Stimulated activated CD8-positive, alpha-beta memory T cell treated with anti-CD3 and anti-CD28 coated beads, Interleukin-7, amount 100 ng/mL, for 24 hours (primary cell): ENCODE measurements at places on chromosomes 6 and 20.

DNA sequence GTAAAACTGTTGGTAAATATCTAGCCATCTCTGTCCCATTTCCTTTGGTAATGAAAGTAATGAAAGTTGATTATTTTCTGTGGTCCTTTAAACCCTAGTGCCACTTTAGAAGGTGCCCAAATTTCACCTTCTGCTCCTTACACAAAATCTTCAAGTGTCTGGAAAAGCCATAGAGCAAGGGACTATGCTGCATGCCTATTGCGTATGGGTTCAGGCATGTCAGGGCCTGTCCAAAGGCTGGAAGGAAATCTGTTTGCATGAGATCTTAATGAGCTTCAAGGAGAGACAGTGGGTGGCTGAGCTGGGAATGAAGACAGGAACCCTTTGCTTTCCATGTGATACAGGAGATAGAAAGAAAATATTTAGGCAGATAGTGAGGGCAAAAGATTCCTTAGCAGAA is 66.6 kb upstream of the CCN6 start:
- DNase-seq = no peak

DNA sequence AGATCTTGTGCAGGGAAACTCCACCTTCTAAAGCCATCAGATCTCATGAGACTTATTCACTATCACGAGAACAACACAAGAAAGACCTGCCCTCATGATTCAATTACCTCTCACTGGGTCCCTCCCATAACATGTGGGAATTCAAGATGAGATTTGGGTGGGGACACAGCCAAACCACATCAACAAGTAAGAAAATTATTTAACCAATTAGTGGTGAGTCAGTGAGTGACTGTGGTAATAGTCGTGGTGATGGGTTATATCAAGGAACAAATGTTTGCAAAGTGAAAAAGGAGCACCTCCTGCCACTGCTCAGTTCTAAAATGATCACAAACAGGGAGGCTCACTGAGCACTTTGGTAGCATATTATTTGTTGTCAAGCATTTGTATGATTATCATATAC is 20.6 kb downstream of the EPM2A start:
- DNase-seq = no peak

DNA sequence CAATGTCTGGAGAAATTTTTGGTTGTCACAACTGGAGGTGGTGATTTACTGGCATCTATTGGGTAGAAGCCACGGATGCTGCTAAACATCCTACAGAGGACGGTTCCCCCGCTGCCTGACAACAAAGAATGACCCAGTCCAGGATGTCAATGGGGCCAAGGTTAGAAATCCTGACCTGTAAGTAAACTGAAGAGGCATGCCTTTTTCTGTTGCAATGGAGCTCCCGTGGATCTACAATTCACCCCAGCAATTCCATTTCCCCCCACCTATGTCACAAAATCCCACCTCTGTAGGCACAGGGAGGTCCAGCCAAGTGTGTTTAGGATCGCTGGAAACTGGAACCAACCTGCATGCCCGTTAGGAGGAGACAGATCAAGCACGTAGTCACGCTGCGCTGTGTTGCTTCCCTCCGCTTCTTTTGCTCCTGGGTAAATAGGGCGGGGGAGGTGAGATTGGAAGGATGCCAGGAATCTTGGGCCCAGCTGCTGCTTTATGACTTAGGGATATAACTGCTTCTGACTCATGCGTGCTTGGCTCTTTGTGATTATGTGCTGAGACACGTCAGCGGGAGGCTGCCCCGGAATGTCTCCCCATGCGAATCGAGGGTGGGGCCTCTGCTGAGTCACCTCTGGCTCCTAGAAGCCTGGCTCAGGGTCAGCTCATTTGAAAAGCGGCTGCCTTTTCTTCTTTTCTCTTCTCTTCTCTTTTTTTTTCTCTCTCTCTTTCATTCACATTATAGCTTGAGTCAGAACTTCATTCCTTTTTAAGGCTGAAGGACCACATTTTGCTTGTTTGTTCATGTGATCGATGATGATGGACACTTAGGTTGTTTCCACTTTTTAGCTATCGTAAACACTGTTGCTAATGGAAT is 12.4 kb upstream of the PEDS1 start:
- DNase-seq = peak; percentile 54

GRCh38 chr20:47351643-47352331 is 4.7 kb downstream of the ZMYND8 start:
- DNase-seq = no peak

GRCh38 chr6:103769431-103769830 is 1090.3 kb downstream of the HACE1 start:
- no peak for DNase-seq

- DNase-seq = no peak
Measured at GRCh38 chr6:9007027-9007426, 571.7 kb upstream of the SLC35B3 start.

DNA sequence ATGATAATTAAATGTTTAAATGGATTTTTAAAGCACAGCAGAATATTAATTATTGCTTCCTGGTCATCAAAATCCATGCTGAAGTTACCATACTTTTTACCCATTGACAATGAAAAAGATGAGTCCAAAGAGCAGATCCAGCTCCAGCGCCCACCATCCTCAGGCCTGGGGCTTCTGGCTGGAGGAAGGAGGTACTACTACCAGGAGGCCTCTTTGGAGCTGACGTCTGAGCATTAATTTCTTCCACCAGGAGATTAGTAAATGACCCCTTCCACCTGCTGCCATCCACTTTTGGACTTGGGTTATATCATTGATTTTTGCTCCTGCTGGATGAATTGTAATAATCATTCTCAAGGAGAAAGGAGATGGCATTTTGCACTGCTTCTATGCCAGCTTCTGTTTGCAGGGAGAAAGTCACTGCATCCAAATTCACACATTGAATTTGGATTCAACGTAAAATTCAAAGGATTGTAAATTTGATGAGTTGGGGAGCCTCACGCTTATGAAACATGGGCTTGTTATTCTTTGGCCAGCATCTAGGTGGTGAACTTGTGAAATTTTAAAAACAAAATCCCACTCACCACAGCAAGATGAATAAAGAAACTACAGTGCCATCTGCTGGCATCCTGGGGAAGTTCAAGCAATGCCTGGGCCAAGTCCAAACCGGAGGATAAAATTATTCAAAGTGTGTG is 121.8 kb downstream of the SASH1 start:
- DNase-seq = peak; percentile 16

- no peak for DNase-seq
Measured at GRCh38 chr6:44115866-44116265, 11.4 kb downstream of the MRPL14 start.

DNA sequence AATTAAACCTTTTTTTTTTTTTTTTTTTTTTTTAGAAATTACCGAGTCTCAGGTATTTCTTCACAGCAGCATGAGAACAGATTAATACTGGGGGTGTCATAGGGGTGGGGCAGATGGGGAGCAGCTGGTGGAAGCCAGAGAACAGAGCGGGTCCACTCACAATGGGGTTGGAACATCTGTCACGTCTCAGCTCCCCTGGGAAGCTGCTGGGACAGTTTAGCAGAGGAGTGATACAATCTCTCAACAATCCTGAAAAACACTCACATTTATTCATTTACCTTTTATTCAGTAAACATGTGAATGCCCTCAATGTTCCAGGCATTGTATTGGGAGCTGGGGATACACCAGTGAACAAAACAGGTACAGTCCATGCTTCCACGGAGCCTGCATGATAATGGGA is 162.2 kb downstream of the SMOC2 start:
- no peak for DNase-seq

DNA sequence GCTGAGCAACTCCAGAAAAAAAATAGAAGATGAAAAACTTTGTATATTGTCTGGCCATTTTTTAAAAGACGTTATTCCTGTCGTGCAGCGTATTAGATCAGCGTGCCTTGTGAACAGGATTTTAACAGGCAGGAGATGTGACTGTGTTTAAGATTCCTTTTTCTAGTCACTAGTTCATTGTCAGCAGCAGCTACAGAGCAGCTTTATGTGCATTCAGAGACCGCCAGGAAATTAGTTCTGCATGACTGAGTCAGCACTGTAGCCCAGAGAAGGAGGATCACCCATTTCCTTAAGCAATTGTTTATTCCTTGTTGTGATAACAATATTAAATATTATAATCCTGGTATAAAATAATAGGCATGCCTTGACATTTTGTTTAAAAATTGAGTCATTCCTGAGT is 75.4 kb upstream of the ADGRB3 start:
- no peak for DNase-seq

- DNase-seq = no peak
Measured at GRCh38 chr6:156925026-156925425, 147.8 kb downstream of the ARID1B start.

GRCh38 chr6:167866642-167867041 is 39.9 kb downstream of the AFDN start:
- no peak for DNase-seq

DNA sequence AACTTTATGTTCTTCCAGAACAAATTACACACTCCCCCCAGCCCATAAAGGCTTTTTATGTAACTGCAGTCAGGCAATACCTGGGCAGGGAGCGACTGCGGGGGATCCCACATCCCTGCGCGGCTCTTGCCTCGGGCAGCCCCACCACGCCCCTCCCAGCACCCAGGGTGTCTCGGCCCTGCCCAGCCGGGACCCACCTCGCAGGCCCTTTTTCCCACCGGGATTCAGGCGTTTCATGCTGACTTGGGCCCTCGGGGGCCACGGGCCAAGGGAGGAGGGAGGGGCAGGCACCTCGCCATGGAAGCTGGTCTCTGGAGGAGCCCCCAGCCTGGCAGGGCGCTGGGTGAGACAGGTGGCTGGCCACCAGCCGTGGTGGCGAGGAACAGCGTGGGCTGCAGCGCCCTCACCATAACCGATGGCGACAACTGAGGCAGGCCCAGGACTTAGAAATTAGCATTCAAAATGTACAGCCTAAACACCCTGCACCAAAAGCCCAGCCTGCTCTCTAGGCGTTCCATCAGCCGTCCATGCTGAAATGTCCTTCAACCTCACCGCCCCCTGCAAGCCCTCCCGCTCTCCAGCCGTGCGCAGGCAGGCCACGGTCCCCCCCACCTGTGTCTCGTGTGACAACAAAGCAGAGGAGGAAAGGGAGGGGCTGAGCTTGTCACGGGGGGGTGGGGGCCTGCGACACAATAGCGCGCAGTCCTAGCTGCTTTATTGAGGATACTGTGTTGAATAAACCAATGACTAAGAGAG is 15.1 kb upstream of the FOXC1 start:
- no peak for DNase-seq

DNA sequence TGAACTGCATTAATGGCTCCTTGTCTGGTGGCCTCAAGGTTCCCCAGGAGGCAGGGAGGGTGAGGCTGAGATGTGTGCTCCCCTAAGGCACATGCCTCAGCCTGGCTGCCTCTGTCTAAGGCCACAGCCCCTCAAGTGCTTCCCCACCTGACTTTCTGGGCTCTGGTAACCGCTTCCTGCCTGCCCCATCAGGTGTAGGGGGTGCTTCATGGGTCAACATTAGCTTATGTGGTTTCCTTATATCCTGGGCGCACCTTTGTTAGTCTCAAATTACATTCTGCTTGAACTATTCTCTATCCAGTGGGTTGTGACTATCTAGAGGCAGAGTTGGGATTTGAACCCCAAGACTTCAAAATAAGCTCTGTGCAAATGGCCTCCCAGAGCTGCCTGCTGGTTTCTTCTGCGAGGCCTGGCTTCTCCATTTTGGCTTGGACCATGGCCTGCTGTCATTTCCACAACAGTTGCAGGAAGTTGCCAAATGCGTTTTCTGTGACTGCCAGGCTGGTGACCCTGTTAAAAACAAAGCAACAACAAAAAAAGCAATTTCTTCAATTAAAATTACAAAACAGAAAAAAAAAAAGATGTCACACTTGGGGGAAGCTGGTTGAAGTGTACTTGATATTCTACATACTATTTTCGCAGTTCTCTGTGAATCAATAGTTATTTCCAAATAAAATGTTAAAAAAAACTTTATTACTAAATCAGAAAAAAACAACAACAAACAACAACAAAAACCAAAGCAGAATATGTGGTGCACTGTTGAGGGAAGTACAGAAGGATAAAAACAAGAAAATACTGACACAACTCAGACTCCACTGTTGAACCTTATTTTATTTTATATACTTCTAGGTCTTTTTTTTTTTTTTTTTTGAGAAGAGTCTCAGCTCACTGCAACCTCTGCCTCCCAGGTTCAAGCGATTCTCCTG is 20.0 kb upstream of the ZNFX1 start:
- no peak for DNase-seq

DNA sequence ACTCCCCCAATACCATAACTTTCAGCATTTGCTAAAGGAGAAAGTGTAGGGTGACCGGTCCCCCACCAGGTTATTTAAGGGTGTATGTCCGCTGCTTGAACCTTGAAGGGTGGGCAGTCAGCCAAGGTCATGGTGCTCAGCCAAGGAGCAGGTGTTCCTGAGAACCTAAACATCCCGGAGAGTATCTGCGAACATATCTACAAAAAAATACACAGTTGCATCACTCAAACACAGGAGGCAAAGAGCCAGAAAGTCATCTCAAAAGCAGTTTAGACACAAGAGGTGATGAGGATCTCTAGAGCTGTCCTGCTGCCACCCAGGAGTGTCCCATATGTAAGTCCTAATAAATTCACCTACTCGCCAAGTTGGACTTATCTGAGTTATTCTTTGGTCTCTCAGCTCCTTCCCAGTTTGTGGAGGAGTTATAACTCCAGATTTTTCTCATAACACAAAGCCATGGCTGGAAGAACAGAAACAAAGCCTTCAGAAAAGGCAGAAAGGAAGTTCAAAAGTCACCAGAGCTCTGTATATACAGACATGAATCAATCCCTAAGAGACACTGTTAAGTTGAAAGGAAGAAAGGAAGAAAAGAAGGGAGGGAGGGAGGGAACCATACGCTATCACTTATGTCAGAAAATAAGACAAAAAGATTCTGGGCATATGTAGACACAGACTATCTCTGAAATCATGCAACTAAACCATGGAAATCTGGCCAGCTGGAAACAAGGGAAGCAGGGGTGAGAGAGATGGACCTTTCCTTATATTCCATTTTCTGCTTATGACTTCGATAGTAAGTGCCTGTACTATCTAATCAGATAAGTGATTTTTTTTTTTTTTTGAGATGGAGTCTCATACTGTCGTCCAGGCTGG is 11.3 kb downstream of the MBOAT1 start:
- no peak for DNase-seq

GRCh38 chr20:23320317-23320716 is 30.3 kb upstream of the NXT1 start:
- no peak for DNase-seq

DNA sequence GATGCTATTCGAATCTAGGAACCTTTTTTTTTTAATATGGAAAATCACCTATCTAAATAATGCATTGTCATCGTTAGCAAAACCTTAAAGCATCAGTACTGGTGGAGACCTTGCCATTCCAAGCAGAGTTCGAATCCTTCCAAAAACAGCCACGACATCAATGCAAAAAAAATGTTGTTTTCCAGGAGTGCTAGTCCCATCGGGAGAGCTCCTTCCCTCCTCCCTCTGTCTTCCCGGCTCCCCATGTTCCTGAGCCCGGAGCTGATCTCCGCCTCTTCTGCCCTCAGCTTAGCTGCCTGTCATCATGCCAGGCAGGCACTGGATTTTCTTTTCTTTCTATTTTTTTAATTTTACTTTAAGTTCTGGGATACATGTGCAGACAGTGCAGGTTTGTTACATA is 153.6 kb upstream of the QKI start:
- no peak for DNase-seq

GRCh38 chr6:27687154-27688013 is 214.5 kb upstream of the ZNF184 start:
- peak; percentile 53 for DNase-seq

GRCh38 chr20:50371878-50372769 is 138.1 kb upstream of the PTPN1 start:
- DNase-seq = no peak

GRCh38 chr6:3165631-3166534 is 8.5 kb upstream of the TUBB2A start:
- no peak for DNase-seq

- DNase-seq = no peak
Measured at GRCh38 chr6:121548131-121548530, 112.7 kb downstream of the GJA1 start.

GRCh38 chr6:137020776-137021175 is 24.0 kb downstream of the IL20RA start:
- no peak for DNase-seq
